ENCODE measurements at places on chromosomes 6 and 20.

GRCh38 chr20:22584522-22584921 is at the start of gene FOXA2:
Gene FOXA2 (minus strand): TSS chr20:22584572. CDS start chr20:22584278, 294 bp downstream.
- DNase-seq = no peak

- no peak for DNase-seq
These were observed 28.2 kb downstream of the POPDC3 start for GRCh38 chr6:105151644-105152043.

- DNase-seq = no peak
These were observed 65.7 kb upstream of the MPC1 start for GRCh38 chr6:166448432-166448831.

GRCh38 chr6:149134511-149134933 is 183.0 kb upstream of the TAB2 start:
- no peak for DNase-seq

- DNase-seq = no peak
These were observed 173.0 kb downstream of the GMDS start for GRCh38 chr6:2072453-2072852.

GRCh38 chr6:29925727-29926412 is 16.5 kb upstream of the HLA-A start:
- no peak for DNase-seq

DNA sequence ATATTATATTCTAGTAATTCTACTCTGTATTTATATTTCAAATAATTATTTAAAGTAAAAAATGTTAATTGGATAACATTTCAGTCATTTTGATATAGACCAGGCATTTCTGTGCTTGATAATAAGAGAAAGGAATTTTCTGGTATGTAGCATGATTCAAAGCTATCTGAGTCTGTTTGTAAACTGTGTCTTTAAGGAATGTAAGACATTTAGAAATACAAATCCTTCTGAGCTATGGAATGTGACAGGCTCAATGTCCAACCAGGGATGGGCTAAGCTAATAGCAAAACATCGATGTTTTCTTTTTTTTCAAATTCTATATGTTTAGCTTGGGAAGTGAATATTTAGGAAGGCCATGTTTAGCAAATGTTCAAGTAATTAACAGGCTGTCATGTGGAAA is 41.5 kb upstream of the FAM83B start:
- DNase-seq = no peak

GRCh38 chr6:69128411-69128810 is 493.3 kb downstream of the ADGRB3 start:
- no peak for DNase-seq

Data from stimulated activated CD8-positive, alpha-beta memory T cell treated with anti-CD3 and anti-CD28 coated beads, Interleukin-15, amount 100 ng/mL, for 48 hours (primary cell).